ENCODE measurements at places on chromosomes 5 and 9.

GRCh38 chr9:113436728-113437515 lies 26.4 kb downstream of the C9orf43 start:
- no peak for DNase-seq

GRCh38 chr5:116492016-116492623 lies 82.5 kb downstream of the SEMA6A start:
- DNase-seq: no peak

- no peak for DNase-seq
Observed at GRCh38 chr9:68731857-68732256, 26.8 kb downstream of the PIP5K1B start.

GRCh38 chr9:93898502-93899426 lies 56.4 kb downstream of the BARX1 start:
- DNase-seq: peak; percentile 8

DNA sequence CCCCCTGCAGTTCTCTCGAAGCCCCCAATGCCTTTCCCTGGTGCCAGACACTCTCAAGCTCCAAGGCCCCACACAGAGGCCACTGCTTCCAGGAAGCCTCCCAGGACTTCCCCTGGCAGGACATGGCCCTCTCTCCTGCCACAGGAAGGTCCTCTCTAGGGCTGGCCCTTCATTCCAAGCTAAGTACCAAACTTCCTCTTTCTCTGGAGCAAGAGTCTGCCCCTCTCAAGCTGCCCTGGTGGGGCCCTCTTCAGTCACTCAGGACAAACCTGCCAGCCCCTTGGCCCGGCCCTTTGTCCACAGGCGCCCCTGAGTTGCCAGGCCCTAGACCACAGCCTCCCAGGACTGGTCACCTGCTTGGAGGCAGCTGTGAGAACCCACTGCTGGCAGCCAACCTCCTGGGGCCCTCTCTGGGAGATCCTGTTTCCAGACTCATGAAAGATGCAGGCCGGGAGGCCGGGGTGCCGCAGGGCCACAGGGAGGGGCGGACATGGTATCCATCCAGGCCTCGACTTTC lies 6.6 kb downstream of the NINJ1 start:
- DNase-seq: no peak

GRCh38 chr9:86941197-86941596 lies 6.1 kb downstream of the GAS1 start:
- no peak for DNase-seq

GRCh38 chr9:120741191-120741590 lies 26.9 kb upstream of the MEGF9 start:
- no peak for DNase-seq

GRCh38 chr9:116786737-116787136 lies 99.6 kb downstream of the TRIM32 start:
- DNase-seq: no peak

- no peak for DNase-seq
Observed at GRCh38 chr5:157610990-157611389, 35.4 kb upstream of the ADAM19 start.

DNA sequence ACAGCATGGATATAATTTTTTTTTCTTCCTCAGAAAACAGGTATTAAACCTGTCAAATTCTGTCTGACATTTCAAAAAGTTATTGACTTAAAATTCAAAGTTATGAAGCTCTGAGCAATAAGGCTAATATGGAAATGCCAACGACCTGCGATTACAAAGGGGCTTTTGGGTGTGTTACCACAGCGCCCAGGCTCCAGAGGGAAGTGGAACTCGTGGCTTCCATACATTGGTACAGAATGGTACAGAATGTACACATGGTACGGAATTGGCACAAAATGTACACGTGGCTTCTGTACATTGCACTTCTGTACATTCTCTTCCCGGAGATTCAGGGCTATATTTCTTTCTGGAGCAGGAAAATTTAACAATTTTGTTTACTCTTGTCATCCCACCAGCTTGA lies 225.1 kb upstream of the TBCA start:
- DNase-seq: no peak

- DNase-seq: no peak
Observed at GRCh38 chr9:34579104-34579807, 10.3 kb downstream of the CNTFR start.

- DNase-seq: no peak
Observed at GRCh38 chr9:130698514-130698913, 4.9 kb downstream of the EXOSC2 start.

- no peak for DNase-seq
Observed at GRCh38 chr5:56763182-56763581, 52.2 kb upstream of the MAP3K1 start.

GRCh38 chr9:4365055-4365454 lies 65.2 kb upstream of the GLIS3 start:
- DNase-seq: no peak

GRCh38 chr5:39364367-39364766 lies at the start of gene C9:
Gene C9, minus strand, starts transcription at chr5:39364495. Its CDS starts 31 bp downstream, at chr5:39364464.
- no peak for DNase-seq

- DNase-seq: no peak
Observed at GRCh38 chr9:8652255-8652654, 852.7 kb upstream of the DMAC1 start.

- DNase-seq: no peak
Observed at GRCh38 chr9:131020388-131020787, 11.4 kb downstream of the LAMC3 start.

DNA sequence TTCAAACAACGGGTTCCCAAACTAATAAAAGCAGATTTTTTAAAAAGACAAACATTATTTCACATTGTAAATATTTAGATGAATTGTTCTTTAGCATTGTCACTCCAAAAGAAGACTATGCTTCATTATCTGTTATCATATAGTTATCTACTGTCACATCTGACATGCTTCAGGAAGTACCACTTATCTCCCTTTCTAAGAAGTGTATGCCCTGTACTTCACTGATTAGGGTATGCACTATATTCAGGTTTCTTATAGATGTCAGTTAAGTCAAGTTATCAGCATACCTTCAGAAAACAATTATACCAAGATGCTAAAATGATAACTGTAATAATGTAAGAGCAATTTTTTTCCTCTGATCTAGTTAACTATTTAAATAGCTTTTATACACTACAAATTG lies 40.4 kb downstream of the LMBRD2 start:
- DNase-seq: no peak

DNA sequence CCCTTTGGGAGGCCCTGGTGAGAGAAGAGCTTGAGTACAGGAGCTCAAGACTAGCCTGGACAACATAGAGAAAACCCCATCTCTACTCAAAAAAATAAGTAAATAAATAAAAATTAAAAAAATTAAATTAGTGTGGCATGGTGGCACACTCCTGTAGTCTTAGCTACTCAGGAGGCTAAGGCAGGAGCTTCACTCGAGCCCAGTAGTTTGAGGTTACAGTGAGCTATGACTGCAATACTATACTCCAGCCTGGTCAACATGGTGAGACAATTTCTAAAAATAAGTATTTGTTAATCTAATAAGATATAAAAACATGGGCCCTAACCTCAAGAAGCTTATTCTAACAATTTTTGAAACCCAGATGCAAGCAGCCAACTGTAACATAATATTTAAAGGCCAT lies 7.6 kb downstream of the RNF38 start:
- DNase-seq: no peak

DNA sequence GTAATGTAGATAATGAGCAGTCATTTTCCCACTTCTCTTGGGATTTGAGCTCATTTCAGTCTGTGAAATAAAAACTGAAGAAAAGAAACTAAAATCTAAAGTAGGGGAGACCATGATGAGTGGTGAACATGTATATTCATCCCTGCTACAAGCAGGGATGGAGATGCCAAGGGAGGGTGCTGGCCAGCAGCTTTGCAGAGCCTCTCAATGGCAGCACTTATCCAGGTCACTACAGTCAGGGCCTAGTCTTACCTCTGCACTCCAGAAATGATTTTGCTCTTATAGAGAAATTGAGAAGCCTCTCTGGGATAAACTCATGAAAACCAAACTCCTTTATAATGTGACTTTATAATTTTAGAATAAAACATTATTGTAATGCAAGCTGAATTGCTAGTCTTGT lies 317.6 kb downstream of the FBXL17 start:
- no peak for DNase-seq

DNA sequence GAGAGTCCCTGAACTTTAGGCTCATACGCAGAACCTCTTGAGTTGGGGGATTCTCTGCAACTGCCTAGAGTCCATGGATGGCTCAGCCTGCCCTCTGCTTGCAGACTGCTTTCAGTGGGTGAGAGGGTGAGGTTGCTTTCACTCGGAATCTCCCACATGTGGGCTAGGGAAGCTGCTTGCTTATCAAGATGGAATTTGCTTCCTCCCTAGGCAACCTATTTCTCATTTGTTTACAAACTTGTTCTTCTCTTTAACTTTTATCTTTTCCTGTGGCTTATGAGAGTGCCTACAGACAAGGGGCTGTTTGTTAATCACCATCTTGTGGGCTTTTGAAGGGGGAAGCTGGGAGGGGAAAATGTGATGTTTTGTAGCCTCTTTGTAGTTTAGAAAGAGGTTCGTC lies 10.0 kb downstream of the TLE4 start:
- DNase-seq: no peak

DNA sequence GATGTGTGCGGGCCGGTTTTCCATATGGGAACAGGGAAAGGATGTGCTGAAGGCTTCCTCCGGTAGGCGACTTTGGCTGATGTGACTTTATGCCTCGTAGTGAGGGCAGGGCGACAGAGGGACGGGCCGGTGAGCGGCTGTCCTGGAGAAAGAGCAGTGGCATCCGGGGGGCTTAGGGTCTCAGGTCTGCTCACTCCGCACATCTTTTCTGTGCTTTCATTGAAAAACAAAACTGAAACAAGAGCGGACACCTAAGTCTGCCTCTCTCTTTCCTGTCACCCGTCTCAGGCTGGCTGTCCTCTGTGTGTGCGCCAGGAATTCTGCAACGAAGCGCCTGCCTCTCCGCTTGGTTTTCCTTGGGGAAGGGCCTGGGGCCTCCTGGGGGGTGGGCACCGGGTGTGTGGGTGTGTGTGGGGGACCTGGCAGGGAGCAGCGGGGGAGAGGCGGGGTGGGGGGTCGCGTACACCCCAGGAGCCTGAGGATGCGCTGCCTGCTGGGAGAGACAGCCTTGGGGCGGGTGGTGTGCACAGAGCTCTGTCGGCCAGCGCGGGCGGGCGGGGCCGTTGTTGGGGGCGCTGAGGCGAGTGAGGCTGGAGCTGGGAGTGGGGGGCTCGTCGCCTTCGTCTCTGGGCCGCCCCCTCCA lies 580 bp upstream of the PRRX2 start:
- no peak for DNase-seq

DNA sequence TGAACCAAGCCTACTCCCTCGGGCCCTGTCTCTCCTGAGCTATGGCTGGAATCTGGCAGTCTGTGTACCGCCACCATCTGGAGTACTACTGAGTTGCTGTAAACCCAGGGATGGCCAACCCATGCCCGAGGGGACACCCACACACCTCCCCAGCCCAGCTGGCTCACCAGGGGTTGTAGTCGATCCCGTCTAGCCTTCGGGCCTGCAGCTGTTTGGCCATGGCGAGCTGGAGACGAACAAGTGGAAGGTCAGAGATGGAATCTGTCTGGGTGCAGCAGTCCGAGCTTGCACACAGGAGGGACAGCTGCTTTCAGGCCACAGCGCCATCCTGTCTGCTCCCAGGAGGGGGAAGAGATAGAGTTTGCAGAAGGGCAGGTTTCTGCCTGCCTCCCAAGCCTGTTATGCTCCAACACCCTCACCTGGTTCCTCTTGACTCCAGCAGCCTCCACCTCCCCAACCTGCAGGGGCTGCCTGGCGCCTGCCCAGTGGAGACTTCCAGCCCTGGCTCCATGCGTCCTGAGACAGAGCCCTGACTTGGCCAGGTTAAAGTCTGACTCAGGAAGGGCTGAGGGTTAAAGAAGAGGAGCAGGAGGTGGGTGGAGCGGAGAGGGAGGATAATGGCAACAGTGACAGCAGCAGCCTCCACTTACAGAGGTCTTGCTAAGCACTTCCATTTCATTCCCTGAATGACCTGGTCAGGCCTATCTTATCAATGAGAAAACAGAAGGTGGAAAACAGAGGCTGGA lies 15.8 kb upstream of the SPOUT1 start:
- DNase-seq: no peak
